ENCODE measurements at places on chromosomes 7 and 10.

GRCh38 chr10:101227429-101228152 lies 1.7 kb downstream of the LBX1 start:
- no peak for DNase-seq

DNA sequence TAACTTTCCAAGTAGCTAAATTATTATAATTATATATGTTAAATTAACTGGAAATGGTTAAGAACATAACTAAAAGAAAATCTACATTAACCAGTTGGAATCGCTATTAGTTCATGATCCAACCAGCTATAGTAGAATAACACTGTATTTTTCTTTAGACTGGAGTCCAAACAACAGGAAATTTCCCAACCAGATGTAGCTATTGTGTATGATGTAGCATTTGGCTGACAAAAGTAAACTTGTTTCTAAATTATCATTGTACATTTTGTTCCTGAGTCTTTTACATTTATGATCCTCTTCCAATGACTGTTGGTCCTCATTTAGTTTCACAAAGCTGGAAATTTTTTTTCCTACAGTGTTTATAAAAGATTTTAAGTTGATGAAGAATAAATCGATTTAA lies 62.1 kb downstream of the PAPSS2 start:
- DNase-seq: no peak

GRCh38 chr7:103735377-103735776 lies 254.1 kb downstream of the RELN start:
- DNase-seq: no peak

GRCh38 chr10:7826971-7827370 lies 8.7 kb downstream of the TAF3 start:
- DNase-seq: no peak

DNA sequence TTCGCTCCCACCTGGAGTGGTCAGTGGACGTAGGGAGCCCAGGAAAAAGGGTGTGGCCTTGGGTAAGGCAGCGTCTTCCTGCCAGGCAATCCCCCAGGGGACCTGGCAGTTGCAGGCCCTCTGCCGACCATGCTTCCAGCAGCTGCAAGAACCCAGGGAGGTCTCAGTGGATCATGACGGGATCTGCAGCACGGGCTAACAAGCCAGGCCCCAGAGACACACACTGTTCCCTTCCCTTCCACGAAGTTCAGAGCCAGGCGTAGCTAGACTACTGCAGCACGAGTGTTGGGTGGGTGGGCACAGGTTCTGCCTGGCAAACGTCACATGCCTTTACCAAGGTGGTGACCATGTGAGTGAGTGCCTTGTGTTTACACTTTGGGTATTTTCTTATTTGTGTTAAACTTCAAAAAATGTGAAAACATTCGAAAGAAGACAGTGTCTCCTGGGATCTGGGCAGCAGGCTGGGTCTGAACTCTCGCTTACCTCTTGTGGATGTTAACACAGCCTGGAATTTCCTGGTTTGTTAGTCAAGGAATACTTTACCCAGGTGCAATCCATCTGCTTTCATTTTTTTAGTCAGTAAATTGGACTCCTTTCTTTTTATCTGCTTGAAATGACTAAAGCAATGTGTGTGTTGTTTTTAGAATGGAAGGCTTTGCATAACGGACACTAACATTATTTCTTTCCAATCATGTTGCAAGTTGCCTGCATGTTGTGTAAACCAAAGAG lies 48.2 kb upstream of the VIPR2 start:
- no peak for DNase-seq

DNA sequence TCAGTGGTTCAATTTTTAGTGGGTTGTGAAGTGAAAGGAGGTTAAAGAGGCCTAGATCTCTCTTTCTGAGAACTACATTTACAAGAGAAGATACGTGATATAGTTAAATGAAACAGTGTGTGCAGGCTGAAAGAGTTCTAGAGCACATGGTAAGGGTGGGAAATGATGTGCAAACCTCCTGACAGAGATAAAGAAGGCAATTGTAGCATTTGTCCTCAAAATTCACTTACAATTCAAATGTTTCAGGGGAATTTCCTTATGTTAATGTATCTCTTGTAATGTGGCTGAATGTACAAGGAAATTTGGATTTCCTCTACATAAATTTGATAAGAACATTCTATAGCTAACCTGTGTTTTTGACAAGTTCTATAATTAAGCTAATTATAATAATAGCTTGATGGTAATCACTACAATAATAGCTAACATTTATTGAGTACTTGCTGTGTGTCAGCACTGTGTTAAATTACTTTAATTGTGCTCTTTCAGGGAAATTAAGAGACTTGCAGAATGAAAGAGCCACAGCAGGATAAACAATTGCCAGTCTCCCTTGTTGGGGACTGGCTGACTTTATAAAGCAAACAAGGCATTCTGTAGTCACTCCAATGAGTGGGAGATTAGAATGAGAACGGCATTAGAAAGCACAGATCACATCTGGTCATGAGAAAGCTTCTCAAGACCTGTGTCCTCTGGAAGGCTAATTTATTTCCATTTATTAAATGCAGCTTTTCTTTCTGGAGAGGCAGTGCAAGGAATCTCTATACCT lies 139.7 kb upstream of the TMEM72 start:
- no peak for DNase-seq

- DNase-seq: no peak
These were observed 77.1 kb upstream of the PRKCQ start for GRCh38 chr10:6657196-6657595.

- DNase-seq: no peak
These were observed 141.1 kb upstream of the LRRTM3 start for GRCh38 chr10:66784770-66785169.

DNA sequence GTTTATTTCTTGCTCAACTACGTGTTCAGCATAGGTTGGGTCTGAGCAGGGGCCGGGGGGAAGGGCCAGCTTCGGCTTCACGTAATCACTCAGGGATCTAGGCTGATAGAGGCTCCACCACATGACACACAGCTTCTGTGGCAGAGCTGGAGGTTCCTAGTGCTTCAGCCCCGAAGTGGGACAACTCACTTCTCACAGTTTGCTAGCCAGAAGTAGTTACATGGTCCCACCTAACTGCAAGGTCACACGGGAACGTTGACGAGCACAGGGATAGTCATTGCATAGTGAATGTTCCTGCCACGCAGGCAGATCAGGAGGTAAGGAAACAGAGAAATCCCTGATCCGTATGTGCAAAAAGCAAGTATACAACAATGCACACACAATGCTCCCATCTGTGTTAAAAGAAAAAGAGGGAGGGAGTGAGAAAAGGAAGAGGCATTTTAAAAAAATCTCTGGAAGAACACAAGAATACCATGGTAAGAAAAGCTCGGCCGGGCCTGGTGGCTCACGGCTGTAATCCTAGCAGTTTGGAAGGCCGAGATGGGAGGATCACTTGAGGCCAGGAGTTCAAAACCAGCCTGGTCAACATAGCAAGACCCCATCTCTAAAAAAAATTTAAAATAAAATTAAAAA lies 16.9 kb downstream of the SMURF1 start:
- DNase-seq: no peak

DNA sequence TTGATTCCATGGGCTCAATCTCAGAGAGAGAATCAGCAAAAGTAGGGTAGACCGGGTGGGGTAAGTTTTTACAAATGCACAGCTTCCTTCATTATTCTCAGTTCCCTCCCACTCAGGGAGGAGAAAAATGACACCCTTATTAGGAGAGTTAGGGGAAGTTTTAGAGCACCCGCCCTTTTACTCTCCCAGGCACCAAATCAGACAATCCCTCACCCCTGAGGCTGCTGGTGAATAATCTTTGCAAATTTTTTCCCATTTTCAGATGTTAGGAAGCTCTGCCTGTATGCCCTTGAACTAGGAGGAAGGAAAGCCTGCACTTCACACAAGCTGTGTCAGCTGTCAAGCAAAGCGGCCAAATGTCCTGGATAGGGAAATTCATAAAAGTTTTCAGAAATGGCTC lies 834.9 kb downstream of the GRID1 start:
- DNase-seq: no peak

- DNase-seq: no peak
These were observed 74.6 kb downstream of the ORC5 start for GRCh38 chr7:104133238-104133637.

DNA sequence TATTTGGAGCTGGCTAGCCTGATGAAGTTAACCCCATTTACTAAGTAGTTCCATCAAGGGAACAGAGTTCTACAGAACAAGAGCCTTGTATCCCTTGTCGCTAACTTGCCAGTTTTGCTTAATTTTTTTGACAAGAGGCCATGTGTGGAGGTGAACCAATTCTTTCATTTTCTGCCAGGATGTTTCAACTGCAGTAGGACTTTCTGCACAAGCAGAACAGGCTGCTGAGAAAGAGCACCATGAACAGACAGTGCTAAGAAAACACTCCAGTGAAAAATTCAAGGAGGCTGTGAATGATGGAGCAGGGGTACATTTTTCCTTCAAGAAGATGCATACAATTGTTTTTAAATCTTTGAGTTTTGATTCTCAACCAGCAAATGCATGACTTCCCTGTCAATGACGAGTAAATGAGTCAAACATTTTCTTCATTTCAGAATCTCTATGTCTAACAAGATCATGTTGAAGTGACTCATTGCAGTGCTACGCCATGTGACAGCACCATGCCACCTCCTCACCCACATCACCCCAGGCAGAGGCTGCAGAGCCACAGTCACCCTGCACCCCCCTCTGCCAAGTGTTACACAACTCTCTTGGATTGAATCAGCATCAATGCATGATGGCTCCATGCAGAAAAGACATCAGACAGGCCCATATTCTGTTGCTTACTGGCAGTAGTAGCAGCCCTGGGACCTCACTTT lies 193.1 kb downstream of the COBL start:
- DNase-seq: no peak

DNA sequence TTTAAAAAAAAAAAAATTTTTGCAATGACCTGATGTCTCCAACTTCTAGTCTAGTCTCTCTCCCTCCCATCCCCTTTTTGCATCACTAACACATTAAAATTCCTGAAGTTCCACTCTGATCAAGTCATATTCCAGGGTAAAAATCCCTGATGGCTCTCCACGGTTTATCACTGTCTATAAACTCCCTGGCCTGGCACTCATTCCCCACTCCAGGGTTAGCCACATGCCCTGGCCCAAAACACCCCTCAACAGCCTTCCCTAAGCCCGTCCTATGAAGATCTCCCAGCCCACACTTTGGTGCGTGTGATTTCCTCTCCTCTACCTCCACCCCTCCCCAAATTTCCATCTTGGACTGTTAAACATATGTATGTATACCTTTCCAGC lies 125.4 kb downstream of the JAZF1 start:
- DNase-seq: no peak

DNA sequence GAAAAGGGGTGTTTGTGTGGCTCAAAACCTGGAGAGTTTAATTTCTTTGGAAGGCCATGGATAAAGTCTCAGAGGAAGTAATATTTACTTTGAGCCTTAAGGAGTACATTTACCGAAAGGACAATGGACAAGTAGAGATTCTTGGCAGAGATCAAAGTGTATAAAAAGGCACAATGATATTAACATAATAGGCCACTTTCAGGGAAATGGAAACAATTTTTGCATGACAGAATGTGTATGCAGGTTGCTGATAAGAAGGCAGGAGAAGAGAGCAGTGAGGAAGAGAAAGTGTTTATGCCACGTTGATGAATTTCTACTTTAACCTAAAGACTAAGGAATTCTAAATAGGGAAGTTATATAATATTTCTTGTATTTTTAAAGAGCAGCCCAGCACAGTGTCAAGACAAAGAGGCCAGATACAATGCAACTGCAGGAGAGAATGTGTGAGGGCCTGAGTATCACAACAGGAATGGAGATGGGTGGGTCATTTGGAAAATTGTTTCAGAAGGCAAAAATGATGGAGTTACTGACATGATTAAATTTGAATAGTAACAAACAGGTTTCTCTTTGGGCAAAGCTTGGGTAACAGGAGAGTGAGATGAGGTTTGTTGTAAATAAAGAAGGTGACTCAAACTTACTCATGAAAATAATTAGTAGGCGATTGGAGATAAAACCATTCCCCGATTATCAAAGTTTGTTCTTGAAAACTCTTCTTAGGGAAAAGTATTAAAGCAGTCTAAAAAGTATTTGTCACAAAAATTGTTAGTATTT lies 84.1 kb downstream of the THSD7A start:
- no peak for DNase-seq

GRCh38 chr7:77438131-77438530 lies 22.0 kb upstream of the GSAP start:
- DNase-seq: no peak

DNA sequence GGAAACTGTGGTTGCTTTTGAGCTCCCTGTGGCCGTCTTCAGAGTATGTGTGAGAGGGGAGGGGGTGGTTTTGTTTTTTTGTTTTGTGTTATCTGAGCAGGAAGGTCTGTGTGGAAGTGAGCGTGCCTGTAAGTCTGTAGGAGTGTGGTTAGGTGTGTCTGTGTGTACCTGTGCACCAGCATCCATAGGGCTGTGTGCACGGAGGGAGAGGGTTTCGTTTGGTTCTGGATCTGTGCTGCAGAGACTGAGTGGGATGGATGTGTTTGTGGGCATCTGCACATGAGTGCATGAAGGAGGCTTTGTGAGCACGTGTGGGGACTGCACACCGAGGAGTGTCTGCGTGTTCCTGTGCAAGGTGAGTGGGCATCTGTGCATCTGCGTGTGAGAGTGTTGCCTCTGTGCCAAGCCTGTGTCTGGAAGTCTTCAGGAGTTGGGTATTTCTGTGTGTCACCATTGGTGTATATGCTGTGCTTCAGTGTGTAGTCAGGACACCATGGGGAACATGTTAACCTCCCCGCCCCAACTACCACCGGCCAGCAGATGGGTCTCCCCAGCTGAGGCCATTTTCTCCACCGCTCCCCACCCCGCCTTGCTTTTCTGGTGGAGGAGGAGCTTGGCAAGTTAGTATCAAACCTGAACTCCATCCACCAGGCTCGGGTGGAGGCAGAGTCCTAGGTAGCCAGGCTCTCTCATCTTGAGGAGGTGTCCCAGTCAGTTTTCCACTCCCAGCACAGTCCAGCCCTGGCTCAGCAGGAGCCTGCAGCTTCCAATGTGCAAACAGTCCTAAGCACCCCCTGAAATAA lies 7.1 kb upstream of the TLX1 start:
- DNase-seq: no peak

GRCh38 chr10:76911184-76911583 lies 726.4 kb downstream of the KCNMA1 start:
- no peak for DNase-seq

DNA sequence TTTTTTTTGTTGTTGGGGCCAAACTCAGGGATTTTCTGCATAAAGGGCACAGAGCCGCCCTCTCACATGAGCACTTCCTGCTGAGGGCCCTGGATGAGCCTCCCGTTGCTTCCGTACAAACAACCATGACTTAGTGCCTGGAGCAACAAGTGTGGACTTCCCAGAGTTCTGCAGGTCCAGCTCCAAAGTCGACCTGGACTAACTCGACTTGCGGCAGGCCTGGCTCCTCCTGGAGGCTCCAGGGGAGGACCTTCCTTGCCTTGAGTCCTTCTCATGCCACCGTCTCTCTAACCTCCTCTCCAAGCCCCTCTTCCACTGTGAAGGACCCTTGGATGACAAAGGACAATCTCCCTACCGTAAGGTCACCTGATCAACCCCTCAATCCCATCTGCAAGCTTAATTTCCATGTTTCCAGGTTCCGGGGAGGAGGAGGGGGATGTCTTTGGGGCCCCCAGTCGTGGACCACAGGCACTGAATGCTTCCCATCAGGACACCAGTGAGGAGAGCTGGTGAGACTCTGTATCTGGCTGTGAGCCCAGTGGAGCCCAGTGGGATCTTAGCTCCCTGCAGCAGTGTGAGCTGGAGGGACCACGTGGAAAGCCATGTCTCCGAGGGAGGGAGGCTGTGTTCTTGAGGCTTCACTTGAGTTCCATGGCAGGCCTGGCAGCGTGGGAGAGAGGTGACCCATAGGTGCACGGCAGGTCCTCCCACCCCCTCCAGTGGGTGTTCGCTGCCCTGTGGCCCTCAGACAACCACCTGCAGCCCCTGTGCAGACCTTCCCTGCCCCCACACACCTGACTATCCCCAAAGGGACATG lies 199.5 kb upstream of the PPP2R2D start:
- no peak for DNase-seq
